ENCODE measurements at places on chromosomes 12 and 14.

DNA sequence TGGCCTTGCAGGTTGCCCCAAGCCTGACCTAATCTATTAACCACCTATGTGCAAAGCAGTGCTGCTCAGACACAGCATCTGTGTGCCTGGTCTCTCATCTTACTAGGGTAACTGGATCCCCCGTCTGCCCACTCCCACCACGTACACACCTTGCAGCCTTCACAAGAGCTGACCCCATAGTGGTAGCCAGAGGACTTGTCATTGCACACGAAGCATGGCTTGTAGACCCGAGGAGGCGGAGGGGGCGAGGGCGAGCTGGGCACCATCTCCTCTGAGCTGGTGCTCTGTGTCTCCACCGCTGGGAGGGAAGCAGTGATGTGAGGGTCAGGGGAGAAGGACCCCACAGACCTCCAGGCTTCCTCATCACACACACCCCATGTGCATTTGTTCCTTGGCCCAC, 8.4 kb upstream of the ITGB7 start:
- DNase-seq: no peak

GRCh38 chr12:132355742-132356681, 26.6 kb upstream of the GALNT9 start:
- DNase-seq: no peak

- no peak for DNase-seq
These were observed 10.3 kb downstream of the KRT75 start for GRCh38 chr12:52423661-52424500.

DNA sequence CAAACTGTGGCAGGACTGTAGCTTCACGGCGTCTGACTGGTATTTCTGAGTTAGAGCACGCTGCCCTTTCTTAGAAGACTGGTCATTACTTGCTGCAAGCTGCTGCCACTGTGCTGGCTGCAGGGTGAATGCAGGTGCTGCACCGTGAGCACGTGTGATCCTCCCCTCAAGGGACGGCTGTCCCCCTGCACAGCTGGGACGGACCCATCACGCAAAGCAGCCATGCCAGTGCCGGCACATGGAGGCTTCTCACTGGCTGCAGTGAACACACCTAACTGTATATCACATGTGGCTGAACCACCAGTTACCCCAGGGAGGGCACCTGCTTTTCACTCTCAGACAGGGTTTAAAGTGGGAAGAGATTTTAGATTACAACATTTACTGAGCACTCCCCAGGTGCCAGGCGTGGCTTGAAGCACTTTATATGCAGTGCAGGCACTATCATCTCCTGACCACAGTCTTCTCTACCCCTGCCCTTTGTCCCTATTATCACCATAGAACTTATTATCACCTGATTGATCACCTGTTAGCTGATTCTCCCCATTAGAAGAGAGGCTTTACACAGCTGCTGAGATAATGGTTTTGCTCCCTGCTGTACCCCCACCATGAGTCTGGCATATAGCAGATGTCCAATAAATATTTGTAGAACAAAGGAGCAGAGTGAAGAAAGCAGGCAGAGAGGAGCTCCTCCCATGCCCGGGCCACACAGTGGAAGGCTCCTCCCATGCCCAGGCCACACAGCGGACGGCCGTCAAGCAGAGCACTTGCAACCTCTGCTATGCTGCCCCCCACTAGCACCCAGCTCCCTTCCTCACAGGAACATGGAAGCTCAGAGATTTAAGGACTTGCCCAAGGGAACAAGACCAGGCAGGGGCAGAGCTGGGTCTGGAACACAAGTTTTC, 25.9 kb downstream of the SLC25A47 start:
- no peak for DNase-seq

DNA sequence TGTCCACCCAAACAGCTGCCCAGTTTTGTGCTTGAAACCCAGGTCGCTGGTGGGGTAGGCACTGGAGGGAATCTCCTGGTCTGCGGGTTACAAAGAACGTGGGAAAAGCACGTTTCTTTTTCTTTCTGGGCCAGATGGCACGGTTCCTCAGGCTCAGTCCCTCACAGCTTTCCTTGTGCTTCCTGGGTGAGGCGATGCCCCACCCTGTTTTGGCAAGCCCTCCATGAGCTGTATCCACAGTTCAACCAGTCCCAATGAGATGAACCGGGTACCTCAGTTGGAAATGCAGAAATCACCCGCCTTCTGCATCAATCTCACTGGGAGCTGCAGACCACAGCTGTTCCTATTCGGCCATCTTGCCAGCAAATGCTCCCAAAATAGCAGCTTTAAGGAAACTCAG, 51.4 kb upstream of the TMTC2 start:
- DNase-seq: no peak

- DNase-seq: no peak
These were observed 8.5 kb downstream of the CTDSP2 start for GRCh38 chr12:57837864-57838562.

GRCh38 chr12:114817571-114818425, 133.8 kb upstream of the TBX3 start:
- DNase-seq: no peak

DNA sequence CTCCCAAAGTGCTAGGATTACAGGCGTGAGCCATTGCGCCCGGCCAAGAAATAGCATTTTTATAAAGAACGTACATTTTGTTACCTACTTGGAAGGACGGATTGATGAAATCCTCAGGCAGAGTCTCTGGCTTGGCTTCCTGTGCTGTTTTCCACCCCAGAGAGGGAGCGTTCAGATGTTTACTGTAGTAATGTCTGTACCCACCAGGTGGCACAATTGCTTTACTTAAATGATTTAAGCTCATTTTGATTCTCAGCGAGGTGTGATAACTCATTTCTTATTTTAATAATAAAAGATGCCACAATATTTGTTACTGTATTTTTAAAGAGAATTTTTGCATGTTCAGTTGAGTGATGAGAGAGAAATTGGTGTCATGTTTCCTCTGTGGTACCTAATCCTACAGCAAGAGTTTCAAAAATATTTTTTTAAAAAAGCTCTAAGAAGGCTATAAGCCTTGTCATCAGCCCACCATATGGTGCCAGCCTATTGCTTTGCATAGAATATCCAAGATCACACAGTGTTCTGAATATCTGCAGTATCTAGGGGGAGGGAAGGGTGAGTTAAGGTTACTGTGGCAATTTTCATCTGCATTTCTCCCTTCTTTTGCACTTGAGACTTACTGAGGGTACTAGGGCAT, 82.6 kb upstream of the TRAF3 start:
- DNase-seq: peak; percentile 66

GRCh38 chr14:68665792-68666204, 127.1 kb downstream of the ZFP36L1 start:
- DNase-seq: no peak

GRCh38 chr12:24197532-24197931, 248.1 kb upstream of the SOX5 start:
- DNase-seq: no peak

GRCh38 chr12:67077617-67078016, 191.5 kb upstream of the CAND1 start:
- DNase-seq: no peak

GRCh38 chr14:76647697-76648298, 113.5 kb upstream of the VASH1 start:
- no peak for DNase-seq

GRCh38 chr12:95474660-95474958, 657 bp downstream of the METAP2 start:
- DNase-seq: no peak

DNA sequence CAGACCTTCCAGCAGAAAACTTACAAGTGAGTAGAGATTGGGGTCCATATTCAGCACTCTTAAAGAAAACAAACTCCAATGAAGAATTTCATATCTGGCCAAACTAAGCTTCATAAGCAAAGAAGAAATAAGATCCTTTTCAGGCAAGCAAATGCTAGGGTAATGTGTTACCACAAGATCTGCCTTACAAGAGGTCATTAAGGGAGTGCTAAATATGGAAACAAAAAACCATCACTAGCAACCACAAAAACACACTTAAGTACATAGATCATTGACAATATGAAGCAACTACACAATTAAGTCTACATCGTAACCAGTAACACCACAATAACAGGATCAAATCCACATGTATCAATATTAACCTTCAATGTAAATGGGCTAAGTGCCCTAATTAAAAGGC, 47.1 kb upstream of the CLEC14A start:
- DNase-seq: no peak

GRCh38 chr14:83096092-83096491, 1562.4 kb upstream of the SEL1L start:
- no peak for DNase-seq

DNA sequence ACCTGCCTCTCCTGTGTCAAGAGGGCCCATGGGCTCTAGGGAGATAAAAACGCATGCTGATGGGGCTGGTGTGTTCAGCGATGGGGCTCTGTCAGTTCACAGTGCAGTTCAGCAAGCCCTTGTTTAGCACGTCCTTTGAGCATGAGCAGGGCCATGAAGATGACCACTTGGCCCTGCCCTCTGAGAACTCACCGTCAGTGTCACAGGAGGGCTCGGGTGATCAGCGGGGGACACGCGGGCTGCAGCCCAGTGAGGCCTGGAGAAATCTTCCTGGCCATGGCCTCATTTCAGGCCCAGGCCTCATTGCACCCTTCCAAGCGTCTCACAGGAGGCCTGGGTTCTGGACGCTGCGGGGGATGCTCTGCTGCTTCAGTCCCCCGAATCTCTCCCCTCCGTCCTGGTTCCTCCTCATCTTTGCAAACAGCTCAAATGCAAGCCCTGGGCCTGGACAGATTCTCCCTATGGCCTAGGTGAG, 181.6 kb downstream of the ADGRD1 start:
- DNase-seq: no peak

GRCh38 chr12:68861890-68862289, 53.9 kb downstream of the MDM2 start:
- no peak for DNase-seq

DNA sequence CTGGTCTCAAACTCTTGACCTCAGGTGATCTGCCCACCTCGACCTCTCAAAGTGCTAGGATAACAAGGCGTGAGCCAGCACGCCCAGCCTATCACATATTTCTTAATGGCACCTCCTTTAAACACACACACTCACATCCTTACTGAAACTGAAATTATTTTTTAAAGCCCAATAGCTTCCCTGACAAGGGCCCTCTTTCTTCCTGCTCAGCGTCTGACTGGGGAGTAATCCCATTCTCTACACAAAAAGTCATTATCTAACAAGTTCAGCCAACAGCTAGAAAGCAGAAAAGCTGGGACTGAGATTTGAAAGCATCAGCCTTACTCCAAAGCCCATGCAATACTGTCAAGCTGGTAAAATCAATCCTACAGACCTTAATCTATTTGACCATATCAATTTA, 10.0 kb upstream of the AICDA start:
- DNase-seq: no peak

DNA sequence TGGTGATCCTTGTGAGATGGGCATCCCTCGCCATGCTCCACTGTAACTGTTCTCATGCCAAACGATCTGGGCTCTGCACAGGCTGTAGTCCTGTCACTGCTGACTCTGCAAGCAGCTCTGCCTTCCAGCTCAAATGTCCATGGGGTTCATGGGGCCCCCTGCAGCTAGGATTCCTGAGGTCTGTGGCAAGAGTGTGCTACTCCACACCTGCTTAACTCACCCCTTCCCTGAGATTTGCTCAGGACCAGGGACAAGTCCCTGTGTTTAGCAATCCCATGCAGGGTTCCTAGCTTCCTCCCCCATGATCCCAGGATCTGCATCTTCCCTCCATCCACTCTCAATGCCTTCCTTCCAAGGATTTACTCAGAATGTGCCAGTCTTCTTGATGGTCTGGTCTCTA, 241.0 kb downstream of the ASCL1 start:
- DNase-seq: no peak

DNA sequence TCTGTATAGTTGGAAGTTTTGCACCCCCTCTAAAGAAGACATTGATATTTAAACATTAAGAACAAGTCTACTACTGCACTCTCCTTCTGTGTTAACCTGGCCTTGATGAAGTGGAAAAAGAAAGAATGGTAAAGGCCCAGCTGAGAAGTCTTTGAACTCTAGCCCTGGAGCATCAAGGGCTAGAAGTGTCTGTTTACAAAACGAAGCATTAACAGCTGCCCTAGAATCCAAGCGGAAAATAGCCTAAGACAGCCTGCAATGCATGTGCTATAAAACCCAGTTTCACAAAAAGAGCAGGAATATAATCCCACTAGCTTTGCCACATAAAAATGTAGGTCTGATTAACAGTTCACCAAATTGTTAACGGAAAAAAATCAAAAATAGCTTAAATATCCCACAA, 60.5 kb downstream of the NUMB start:
- DNase-seq: no peak

DNA sequence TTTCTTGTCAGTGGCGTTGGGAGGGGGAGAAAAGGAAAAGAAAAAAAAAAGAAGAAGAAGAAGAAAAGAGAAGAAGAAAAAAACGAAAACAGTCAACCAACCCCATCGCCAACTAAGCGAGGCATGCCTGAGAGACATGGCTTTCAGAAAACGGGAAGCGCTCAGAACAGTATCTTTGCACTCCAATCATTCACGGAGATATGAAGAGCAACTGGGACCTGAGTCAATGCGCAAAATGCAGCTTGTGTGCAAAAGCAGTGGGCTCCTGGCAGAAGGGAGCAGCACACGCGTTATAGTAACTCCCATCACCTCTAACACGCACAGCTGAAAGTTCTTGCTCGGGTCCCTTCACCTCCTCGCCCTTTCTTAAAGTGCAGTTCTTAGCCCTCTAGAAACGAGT, 1.9 kb downstream of the ASCL1 start:
- DNase-seq: no peak

DNA sequence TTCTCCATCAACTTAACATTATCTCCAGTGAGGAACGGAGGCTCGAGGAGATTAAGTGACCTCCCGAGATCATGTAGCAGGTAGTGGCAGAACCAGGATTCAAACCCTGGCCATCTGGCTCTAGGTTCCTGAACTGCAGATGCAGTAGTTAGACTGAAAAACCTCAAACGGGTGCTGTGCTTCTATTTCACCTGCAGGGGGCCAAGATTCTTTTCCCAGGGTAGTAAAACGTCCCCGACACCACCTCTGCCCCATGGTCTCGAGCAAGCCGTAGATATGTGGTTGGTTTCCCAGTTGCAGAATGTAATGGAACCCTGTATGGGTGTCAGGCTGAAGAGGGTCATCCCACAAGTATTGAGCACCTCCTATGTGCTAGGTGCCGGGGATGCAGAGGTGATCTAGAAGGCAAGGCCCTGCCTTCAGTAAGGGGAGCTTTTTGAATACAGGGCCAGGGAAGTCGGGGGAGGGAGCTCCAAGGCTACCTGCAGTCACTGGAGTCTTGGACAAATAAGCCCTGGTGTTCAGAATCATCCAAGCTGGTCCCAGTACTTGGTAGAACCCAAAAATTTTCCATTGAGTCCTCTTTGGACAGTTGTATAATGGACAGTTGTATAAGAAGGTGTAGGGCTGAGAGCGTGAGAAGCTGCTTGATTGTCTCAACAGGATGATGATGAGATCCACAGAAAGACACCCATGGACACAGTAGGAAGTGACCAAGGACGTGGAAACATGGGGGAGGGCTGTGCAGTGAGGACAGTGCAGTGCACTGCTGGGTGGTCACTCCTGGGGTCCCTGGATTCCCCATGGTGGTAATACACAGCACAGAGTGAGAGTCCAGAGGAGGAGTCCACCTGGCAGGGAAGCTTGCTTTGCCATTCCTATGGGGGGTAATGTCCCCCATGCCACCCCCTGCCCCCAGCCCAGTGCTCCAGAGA, 197.2 kb downstream of the CHST11 start:
- no peak for DNase-seq

Data from activated CD4-positive, alpha-beta T cell treated with anti-CD3 and anti-CD28 coated beads for 24 hours (primary cell).